ENCODE measurements at places on chromosomes 2 and 18.

DNA sequence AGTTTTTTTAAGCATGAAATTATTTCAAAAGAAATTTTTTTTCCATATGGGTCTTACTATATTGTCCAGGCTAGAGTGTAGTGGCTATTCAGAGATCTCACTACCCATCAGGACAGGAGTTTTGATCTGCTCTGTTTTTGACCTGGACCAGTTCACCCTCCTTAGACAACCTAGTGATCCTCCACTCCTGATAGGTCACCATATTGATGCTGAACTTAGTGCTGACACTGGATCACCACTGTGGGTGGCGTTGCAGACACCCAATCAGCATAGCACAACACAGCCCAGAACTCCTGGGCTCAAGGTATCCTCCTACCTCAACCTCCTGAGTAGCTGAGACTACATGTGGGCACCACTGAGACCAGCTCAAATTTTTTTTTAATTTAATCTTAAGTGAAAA, 8.2 kb downstream of the OLA1 start:
- no peak for DNase-seq

DNA sequence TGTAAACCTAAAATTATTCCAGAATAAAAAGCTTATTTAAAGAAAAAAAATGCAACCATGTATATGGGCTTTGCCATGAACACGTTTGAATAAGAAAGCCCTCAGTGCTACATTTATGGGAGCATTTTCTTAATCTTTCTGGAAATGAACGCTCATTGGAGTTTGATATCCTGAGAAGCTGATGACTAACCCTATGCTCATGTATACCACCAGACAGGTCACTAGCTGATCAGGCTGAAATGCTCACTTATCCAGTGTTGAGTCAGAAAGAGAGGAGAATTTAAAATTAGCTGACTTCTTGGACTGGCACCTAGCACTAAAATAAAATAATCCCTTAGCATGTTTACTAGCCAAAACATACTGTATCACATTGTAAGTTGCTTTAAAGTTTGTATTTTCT, 254.9 kb upstream of the SIX3 start:
- DNase-seq: no peak

DNA sequence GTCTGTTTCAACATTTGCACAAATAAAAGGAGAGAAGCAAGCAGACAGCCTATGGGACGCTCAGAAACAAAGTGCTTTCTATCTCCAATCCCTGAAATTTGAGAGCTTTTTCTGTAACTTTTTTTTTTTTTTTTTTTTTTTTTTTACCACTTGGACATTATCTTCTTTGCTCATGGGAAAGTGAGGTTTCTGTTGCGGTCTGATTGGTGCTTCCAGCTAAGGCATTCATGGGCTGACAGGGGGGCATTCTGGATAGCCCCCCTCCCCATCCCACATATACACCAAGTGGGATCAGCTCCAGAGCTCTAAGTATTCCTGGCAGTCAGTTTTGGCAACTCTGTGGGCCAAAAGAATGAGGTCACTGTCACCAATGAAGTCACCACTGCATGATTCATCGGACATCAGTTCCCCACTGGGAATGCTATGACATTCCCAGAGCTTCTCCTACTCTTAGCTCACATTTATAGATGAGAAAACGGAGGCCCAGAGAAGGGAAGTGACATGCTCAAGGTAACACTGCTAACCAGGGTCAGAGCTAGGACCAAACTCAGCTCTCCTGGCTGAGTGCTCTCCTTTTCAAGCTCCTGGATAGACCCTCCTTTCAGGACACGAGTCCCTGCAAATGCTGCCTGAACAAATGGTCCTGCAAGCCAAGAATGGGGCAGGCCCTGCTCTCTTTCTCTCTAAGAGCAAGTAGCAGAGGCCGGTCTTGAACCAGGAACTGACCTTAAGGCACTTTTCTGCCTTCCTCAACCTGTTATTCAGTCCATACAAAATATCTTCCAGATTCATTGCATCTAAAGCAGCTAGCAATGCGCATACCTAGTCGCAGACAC, 61.3 kb downstream of the TMEM247 start:
- no peak for DNase-seq

DNA sequence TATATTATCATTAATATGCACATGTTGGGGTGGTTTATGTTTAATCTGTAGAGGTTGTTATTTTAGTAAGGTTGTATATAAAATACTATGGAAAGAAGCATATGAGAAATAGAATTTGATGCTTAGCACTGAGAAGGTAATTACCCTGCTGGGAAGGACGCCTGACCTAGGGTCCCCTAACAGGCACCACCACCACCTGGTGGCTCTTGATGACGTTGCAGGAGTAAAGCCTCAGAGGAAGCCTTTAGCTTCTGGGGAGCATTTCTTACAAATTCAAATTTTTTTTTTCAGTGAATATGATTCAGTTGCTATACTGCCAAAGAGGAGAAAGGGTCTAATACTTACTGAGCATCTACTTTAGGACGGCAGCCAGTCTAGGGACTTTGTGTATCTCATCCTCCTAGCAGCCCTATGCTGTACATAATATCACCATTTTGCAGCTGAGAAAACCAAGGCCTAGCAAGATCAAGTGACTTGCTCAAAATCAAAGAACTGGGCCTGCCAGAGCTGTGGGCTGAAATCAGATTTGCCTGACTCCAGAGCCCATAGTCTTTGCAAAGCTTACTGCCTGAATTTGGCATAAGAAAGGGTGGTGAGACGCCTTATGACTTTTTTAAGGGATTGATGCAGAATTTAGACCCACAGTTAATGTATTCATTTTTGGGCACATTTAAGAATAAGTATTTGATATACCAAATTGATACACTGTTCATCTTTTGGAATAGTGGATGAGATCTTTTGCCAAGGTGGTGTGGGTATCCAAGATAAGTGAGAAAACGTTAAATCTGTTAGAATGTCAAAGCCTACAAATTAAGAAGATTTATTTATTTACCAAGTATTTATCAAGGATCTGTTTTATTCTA, 78.8 kb upstream of the GAREM1 start:
- peak; percentile 14 for DNase-seq

- no peak for DNase-seq
These were observed 317.6 kb downstream of the LNPK start for GRCh38 chr2:175684466-175684865.

DNA sequence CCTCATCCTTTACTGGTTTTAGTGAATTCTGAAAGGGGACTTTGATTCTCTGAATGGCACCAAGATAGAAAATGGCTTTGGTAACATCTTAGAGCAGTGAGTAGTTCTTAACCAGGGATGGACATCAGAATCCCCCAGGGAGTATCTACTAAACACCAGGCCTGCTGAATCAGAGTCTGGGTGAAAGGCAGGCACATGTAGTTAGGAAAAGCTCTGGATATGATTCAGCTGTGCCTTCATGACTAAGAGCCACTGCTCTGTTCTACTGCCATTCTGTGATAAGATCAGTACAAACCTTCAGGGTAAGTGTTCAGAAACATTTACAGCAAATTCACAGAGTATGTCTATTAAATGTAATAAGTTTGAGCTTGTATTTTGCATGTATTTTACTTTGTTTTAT, 46.2 kb upstream of the B3GNT2 start:
- no peak for DNase-seq

GRCh38 chr18:1483385-1483784, 578.7 kb downstream of the ADCYAP1 start:
- no peak for DNase-seq

DNA sequence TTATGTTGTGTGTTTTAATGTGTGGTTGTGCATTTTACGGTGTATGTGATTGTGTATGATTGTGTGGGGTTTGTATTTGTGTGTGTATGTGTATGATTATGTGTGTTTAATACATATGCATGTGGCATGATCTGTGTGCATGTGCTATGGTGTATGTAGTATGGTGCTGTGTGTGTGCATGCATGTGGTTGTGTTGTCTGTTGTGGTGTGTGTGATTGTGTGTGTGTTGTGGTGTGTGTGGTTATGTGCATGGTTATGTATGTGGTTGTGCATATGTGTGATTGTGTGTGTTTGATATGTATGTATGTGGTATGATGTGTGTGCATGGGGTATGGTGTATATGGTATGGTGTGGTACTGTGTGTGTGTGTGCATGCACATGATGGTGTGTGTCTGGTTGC, 148.1 kb upstream of the AGAP1 start:
- no peak for DNase-seq

DNA sequence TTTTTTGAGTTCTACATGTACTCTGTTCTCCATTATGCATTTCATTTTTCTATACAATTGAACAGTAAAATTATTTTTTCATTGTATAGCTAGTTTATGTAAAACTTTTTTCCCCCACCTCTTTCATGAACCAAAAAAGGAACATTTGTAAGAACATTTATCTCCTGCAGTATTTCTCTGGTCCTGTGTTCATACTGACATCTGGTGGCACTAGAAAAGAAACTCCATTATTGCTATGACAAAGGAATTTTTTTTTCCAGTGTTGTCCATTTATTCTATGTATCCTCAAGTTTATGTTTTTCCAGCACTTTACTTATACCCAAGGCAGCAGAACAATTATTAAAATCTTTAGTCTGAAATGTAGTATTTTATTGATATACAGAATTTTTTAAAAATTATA, 27.4 kb upstream of the CHAC2 start:
- no peak for DNase-seq

DNA sequence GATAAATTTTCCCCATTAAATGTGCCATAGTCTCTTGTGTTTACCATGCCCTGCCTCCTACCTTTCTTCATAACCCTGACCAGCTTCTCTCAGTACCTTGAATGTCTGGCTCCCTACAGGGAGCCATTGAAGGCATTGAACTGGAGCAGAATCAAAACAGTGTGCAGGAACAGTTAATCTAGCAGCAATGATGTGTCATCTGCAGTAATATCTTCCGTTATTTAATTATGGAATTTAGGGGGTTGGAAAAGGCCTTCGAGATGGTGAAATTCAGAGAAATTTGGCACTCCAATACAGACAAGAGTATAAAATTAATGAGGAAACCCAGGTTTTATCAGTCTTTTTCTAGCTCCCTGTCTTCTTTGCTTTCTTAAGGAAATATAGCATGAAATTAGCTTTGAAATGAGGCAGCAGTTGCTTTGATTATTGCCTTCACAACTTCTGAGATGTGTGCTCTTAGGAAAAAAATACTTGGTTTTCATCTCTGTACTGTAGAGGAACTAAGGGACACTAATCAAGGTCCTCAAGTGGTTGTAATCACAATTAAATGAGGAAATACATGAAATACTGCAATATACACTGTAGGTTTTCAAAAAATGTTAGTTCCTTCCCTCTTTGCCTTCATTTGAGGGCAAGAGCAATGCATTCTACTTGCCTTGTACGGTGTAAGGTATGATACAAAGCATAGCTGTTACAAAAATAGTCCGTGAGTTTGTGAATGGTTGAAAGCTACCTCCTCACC, 369.1 kb downstream of the SETBP1 start:
- DNase-seq: no peak

GRCh38 chr2:70247364-70248180, 856 bp downstream of the TIA1 start:
- no peak for DNase-seq

- peak; percentile 75 for DNase-seq
These were observed 200.6 kb downstream of the RND3 start for GRCh38 chr2:150286730-150287362.

DNA sequence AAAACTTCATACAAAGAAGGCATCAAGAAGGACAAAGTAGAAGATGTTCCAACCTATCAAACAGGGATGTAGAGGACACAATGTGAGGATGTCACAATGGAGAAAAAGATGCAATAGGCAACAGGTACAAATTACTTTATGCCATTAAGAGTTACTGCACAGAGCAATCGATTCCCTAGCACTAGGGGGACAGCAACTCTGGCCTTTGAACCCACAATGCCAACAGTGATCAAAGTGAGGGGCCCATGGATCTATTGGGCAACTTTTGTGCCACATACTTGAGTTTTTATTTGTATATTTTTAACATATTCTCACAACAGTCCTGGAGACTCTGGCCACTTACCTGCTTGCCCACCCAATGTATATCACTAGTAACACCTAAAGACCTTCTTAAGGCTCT, 220.2 kb downstream of the HNMT start:
- DNase-seq: no peak

GRCh38 chr18:12309683-12310198, 1.7 kb downstream of the TUBB6 start:
- DNase-seq: no peak

GRCh38 chr2:177908182-177908581, 164.4 kb downstream of the PDE11A start:
- no peak for DNase-seq

DNA sequence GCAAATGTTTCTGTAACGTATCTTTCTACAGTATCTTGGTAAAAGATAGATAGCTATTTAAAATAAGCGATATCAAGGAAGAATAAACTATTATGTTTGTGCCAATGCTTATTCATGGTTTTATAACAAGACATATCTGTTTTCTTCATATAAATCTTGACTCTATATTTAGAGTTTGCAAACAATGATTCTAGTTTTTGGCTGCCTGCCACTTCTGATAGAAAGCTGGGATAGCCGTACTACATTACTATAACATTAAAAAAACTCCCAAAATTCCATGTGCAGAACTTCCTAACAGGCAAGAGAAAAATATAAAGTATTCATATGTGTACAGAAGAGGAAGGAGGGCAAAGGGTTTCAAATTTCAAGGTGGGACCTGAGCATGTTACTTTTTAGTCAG, 985.0 kb downstream of the BCL11A start:
- DNase-seq: no peak

DNA sequence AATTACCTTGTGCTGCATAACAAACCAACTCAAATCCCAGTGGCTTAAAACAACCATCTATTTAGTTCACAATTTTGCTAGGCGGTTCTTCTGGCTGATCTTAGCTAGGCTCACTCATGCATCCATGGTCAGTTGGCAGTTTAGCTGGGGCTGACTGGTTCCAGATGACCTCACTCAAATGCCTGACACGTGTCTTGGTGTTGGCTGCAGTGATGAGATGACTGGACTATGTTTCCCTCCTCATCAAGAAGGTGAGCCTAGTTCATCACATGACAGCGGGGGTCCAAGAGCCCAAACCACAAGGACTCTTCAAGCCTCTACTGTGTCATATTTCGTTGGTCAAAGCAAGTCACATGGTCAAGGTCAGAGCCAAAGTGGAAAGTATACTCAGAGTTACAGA, 42.7 kb upstream of the ACTR3 start:
- no peak for DNase-seq

- no peak for DNase-seq
These were observed 310.3 kb downstream of the SS18 start for GRCh38 chr18:25780105-25780504.

DNA sequence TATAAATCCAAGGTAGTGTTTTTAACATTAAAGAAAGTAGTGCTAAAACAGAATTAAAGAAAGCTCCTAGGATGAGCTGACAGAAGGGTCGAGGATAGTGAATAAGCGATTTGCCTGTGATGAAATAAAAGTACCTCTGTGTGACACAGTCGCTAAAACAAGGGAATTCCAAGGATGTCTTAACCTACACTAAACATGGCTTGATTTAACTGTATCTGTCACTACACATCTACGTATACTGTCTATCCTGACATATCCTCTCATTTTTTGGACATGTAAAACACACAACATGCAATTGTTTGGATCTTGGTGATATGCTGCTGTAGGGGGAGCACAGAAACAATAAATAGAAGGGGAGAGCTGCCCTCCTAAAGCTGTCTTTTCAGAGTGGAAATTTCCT, 580.8 kb upstream of the SLC8A1 start:
- no peak for DNase-seq
